GF-D8 (cell line): ENCODE measurements at places on chromosomes 4 and X.

- no peak for DNase-seq
Measured at GRCh38 chr4:188987011-188987410, 847.8 kb downstream of the TRIML1 start.

DNA sequence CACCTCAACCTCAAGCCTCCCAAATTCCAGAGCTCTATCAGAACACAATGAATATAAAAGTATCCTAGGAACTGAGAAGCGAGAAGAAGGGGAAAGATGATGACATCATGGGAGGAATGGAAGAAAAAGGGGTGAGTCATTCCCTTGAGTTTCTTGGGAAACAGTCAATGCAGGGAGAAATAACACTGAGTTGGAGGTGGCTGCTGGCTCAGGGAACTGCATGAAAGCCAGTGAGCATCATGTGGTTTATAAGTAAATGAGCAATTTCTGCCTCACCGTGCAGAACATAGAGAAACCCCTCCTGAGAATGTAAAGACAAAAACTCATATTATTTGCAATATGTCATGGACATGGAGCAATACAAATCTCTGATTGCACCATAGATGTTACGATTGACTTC is 73.3 kb downstream of the SHOX start:
- DNase-seq: no peak

DNA sequence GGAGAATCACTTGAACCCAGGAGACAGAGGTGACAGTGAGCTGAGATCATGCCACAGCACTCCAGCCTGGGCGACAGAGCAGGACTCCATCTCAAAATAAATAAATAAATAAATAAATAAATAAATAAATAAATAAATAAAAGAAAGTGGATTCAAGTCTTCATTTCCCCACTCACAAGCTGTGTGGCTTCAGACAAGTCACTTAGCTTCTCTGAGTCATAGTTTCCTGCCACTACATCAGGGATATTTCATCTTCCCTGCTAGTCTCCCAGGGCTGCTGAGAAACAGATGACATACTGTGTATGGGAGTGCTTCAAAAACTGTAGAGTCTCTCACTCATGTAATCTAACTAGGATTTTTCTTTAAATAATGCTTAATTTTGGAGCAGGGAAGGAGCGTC is 37.2 kb downstream of the TBC1D9 start:
- DNase-seq: no peak

DNA sequence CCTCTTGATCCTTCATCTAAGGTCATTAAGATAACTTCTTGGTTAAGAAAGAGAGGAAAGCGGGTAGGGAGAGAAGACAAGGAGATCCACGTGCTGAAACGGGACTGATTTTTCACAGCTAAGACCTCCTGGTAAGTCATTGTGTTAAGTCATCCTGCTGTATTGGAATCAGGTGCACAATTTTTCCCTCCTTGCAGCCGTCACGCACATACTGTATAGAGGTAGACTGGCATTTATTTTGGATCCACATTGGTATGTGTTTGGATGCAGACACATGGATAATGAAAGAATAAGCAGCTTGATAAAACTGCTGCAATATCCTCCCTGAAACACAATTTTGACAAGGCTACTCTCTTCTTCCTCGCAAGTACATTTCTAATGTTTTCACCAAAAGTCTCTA is 60.1 kb upstream of the NAP1L5 start:
- DNase-seq: no peak

GRCh38 chr4:165723051-165723795 is 149.8 kb upstream of the TLL1 start:
- DNase-seq: no peak

DNA sequence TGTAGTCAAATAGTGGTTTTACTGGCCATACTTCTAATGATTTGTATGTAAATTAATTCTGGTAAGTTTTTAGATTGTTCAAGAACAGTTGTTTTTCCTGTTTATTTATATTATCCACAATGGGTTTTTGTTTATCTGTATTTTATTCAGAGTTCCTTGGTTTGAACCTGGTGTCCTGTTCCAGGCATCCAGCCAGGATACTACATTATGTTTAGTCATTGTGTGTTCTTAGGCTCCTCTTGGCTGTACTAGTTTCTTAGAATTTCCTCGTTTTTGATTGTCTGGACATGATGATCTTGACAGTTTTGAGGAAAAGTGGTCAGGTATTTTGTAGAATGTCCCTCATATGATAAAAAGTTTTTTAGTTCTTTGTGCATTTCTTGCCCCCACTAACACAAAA is 7.8 kb downstream of the TIGD2 start:
- no peak for DNase-seq

- DNase-seq: no peak
Measured at GRCh38 chr4:82044141-82044993, 329.4 kb downstream of the HNRNPD start.

- DNase-seq: no peak
Measured at GRCh38 chr4:26388671-26389070, 67.9 kb downstream of the RBPJ start.

- DNase-seq: no peak
Measured at GRCh38 chrX:129800186-129800585, 20.4 kb downstream of the SASH3 start.

GRCh38 chrX:105694839-105695238 is 127.5 kb upstream of the NRK start:
- no peak for DNase-seq

DNA sequence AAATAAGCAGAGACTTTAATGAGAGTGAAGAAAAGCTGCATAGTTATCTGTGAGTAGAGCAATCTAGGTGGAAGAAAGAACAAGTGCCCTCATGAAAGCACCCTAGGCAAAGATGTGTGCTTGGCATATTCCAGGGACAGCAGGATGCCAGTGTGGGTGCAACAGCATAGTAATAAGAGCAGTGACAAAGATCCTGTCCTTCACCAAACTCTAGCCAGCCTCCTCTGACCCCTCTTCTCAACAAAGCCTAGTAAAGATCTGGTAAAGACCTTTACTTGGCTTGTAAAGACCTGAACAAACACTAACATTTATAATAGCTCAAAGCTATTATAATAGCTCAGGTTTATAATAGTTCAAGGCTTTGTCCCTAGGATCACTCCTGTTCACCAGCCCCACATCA is 735.4 kb downstream of the PCDH7 start:
- DNase-seq: no peak

GRCh38 chr4:110138551-110138950 is 59.9 kb downstream of the ELOVL6 start:
- DNase-seq: no peak

DNA sequence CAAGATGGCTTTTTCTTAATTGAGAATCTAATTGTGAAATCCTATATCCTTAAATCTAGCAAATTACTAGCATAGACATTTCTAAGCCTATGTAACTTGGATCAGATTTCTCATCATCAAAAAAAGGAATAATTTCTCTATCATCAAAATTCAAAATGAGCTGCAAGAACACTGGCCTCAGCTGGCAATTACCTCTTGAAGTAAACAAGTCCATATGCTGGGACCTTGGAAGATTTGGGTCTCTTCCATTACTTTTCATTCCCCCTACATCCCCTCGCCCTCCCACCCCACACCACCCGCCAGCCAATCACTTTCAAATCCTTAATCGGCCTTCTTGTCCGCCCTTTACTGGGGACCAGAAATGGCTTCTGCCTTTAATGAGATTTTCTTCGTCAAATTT is 23.3 kb upstream of the MBTPS2 start:
- no peak for DNase-seq

DNA sequence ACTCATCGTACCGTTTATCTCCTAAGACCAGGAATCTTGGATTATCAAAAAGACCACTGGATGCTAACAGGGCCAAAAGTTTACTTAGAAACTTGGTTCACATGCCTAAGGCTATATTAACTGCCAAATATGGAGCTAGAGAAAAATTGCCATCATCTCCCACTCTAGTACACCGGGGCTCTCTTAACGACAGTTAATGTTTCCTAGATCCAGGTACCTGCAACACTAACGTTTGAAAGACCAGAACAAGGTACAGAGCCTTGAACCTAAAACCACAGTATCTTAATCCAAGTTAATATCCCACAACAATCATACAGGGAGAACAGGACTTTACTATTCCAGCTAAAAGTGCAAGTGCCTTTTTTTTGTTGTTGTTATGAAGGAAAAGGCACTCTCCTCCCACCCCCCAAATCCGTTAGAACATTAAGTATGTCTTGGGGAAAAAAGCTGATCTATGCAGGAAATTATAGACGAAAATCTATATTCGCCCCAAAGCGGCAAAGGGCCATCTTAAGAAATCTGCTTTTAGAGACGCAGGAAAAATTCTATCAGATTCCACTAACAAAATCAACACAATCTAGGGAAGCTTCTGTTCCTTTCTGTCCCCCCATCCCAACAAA is 1.3 kb downstream of the G3BP2 start:
- DNase-seq: no peak

GRCh38 chrX:71998836-71999509 is 88.3 kb downstream of the NHSL2 start:
- no peak for DNase-seq

DNA sequence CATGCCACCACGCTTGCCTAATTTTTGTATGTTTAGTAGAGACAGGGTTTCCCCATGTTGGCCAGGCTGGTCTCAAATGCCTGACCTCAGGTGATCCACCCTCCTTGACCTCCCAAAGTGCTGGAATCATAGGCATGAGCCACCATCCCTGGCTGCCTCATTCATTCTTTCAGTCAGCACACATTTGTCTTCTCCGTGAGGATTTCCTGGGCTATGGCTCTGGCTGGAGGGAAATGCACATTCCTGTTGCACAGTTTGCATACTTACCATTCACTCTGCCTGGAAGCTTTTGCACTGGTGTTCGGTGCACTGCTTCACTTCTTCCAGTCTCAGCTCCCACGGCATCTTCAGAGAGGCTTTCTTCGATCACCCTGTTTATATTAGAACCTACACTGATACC is 267.8 kb downstream of the STIM2 start:
- no peak for DNase-seq

DNA sequence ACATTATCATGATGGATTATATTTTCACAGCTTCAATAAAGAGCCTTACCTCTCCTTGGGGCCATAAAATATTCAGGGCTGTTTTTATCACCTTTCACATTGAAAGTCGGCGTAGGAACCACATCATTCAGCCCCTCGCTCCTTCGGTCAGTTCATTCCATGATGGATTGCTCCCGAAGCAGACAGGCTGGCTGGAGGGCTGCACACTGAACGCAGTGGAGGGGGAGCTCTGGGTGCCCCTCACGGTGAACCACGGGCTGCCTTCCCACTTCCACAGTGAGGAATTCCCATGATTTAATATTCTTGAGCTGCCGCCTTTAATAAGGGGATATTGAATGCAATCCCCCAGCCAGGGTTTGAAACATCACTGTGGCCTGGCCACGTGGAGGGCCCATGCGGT is 16.0 kb downstream of the PPP2R2C start:
- no peak for DNase-seq

DNA sequence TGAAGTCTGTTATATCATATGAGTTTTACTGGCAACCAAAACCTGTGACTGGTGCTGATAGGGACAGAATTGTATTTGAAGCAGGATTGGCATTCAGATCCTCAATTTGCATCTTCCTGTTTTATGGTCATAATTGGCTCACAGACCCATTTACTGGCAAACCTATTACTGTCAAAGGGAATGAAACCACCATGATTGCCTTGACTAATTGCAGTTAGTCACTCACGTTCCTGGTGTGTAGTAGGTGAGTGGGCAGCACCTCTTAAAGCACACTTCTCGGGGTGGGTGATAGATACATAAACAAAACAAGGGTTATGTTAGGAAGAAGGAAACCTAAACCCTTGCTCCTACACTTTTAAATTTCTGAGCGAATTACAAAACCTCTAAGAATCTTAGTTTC is 81.0 kb downstream of the PPEF2 start:
- DNase-seq: no peak

DNA sequence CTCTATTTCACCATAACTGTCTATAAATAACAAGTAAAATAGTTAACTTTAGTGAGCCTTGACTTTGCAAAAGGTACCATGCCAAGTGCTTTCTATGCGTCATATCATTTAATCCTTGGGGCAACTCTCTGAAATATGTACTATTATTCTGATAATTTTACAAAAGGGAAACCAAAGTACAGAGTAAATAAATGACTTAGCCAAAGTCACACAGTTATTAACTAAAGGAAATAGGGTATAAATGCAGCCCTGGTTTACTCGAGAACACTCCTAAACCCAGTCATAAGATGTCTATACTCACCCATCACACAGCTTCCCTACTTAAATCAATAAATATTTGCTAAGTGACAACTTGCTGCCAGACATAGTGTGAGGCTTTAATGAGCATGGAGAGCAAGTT is 14.4 kb downstream of the KCTD8 start:
- no peak for DNase-seq

GRCh38 chr4:6147441-6147840 is 52.9 kb downstream of the JAKMIP1 start:
- no peak for DNase-seq

DNA sequence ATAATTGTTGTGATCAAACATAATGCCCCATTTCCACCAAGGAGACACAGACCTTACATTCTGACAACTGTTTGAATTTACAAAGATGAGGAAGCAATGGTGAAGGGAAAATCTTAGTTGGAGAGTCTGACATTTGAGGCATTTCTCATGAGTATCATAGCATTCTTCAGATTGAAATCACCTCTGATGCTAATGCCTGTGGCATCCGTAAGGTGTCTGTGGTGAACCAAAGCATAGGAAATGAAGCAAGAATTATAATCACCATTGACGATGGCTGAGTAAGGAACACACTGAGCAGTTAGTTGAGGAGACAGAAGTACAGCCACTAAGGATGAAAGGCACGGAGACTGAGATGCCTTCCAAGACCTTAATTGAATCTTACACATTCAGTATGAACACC is 575.7 kb downstream of the TRIML1 start:
- DNase-seq: no peak

DNA sequence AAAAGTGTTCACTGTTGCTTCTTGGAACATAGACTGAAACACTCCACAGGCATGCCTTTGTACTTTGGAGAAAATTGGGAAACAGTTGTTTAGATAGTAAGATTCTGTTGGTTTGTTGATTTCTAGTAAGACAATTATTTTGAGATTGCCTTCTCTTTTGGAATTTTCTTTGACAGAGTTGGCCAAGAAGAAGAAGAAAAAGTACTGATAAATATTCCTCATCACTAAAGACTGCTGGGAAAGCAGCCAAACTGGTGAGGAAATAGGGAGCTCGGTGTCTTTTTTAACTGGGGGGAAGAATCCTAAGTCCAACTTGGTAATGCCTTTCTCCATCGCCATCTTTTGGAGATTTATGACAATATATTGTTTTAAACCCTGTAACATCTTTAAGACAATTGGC is 370.7 kb downstream of the GPAT3 start:
- DNase-seq: no peak
